ENCODE measurements at places on chromosomes 7 and 10.

DNA sequence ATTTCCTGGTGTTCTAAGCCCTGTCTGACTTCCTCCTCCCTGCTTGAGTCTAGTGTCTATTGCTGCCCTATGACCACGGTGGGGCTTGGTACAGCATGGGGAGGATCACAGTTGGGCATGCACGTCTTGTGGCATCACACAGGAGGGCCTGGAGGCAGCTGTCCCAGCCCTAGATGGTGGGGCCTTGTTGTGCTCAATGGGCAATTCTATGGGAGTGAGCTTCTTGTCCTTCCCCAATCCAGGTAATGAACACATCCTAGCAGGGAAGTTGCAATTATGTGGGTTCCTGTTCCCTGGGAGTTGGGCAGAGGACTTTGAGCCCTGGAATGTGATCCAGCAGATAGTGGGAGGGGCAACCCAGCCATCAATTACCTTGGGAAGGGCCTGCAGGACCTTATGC is 10.8 kb upstream of the FAM3C start:
- no peak for ATAC-seq

- ATAC-seq: no peak
Observed at GRCh38 chr7:30921540-30922401, 10.1 kb downstream of the AQP1 start.

DNA sequence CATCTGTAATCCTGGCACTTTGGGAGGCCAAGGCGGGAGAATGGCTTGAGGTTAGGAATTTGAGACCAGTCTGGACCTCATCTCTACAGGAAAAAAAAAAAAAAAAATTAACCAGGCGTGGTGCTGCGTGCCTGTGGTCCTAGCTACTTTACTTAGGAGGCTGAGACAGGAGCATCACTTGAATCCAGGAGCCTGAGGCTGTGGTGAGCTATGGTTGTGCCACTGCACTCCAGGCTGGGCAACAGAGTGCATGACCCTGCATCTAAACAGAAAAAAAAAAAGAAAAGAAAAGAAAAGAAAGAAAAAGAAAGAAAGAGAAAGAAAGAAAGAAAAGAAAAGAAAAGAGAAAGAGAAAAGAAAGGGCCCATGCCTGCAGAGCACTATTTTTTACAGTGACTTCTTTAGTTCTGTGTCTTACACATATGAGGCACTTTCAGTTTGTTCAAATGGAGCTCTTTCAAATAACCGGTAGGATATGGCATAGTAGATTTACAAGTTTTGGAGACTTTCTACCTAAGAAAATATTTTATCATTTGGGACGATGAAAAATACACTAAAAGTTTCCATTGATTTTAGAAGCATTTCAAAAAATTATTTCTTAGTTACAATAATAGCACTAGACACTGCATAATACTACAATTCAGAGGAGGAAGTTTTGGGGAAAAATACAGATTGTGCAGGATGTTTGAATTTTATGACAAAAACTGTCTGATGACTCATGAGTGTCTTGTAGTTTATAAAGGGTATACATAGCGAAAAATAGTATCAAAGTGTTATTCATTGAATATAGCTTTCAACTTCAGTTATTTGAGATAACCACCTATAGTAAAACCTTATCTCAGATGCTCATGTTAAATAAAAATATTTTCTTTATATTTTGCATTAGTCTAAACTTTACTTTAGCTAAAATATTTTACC is 75.9 kb downstream of the MDFIC start:
- no peak for ATAC-seq

DNA sequence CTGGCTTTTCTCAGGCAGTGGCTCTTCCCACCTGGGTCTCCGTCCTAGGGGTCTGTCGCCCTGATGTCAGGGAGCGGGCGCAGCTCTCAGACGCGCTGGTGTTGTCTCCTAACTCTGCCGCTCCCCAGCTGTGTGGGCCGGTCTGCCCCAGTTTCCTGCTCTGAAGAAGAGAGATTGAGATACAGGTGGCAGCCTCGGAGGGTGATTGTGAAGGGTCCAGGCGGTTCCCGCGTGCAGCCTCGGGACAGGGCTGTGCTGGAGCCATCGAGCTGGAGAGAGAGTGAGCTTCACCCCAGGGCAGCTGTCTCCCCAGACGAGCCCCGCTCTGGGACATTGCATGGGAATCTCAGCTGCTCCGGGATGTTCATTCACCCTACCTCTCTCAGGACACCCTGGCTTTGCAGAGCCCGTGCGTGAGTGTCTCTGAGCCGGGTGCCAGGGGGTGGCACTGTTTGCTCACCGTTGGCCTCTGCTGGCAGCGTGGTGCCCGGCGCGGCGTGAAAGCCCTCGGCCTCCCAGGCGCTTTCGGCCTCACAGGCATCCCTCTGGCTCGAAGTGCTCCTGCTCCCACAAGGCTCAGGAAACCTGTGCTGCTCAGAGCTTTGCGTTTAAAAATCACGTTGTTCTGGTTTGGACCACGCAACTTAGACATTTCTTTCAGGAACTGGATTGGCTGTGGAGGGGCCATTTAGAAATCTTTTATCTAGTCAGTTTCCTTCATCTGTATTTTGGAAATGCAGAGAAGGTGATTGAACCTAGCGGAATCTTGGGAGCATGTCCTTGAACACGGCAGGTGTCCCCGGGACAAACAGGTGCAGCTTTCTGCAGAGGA is 33.8 kb upstream of the ZFAND2A start:
- ATAC-seq: peak; percentile 83

GRCh38 chr10:14548474-14548873 is 217.8 kb upstream of the FRMD4A start:
- no peak for ATAC-seq

- ATAC-seq: no peak
Observed at GRCh38 chr7:55252386-55252785, 112.8 kb upstream of the LANCL2 start.

DNA sequence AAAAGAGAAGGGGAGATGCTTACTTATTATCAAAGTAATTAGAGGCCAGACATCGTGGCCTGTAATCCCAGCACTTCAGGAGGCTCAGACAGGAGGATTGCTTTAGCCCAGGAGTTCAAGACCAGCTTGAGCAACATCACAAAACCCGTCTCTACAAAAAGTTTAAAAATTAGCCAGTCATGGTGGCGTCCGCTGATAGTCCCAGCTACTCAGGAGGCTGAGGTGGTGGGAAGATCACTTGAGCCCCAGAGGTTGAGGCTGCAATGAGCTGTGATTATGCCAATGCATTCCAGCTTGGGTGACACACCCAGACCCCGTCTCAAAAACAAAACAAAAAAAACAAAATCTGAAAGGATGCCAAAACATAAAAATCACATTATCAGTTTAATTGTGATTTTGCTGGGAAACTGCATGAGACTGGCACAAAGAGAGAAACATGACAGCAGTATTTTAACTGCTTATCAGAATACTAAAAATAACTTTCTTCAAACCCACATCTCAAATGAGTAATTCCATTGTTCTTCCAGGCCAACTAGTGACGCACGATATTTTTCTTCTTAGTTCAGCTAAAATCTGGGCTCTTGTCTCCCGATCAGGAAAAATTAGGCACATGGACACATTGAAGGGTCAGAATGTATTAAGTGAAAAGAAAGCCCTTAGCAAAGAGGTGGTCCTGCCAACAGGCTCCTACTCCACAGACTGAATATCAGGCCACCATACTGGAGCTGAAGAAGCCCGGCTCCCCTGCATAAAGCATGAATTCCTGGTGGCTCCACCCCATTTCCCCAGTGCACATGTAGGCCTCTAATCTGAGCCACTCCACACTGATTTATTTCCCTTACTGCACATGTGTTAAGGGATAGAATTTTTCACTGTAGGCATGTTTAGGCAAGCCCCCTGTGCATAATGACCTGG is 9.6 kb upstream of the CCM2 start:
- no peak for ATAC-seq

GRCh38 chr7:4830176-4830575 is 31.7 kb downstream of the PAPOLB start:
- peak; percentile 46 for ATAC-seq

DNA sequence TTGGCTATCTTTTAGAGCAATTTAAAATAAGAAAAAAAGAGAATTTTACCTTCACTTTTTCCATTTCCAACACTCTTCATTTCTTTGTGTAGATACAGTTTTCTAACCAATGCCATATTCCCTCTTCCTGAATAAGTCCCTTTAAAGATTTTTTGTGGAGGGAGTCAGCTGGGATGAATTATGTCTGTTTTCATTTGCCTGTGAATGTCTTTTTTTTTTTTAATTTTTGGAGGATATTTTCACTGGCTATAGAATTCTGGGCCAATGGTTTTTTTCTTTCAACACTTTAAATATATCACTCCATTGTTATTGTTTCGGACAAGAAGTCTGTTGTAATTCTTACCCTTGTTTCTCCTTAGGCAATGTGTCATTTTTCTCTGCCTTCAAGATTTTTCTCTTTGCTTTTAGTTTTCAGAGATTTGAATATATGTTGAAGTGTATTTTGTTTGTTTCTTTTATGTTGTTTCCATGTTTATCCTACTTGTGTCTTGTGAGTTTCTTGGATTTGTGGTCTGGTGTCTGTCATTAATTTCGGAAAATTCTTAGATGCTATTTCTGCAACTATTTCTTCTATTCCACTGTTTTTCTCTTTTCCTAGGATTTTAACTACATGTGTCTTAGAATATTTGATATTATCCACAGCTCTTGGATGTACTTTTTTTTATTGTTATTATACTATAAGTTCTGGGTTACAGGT is 20.0 kb upstream of the CXCL12 start:
- no peak for ATAC-seq

GRCh38 chr10:17081431-17081830 is 48.2 kb downstream of the CUBN start:
- ATAC-seq: no peak

DNA sequence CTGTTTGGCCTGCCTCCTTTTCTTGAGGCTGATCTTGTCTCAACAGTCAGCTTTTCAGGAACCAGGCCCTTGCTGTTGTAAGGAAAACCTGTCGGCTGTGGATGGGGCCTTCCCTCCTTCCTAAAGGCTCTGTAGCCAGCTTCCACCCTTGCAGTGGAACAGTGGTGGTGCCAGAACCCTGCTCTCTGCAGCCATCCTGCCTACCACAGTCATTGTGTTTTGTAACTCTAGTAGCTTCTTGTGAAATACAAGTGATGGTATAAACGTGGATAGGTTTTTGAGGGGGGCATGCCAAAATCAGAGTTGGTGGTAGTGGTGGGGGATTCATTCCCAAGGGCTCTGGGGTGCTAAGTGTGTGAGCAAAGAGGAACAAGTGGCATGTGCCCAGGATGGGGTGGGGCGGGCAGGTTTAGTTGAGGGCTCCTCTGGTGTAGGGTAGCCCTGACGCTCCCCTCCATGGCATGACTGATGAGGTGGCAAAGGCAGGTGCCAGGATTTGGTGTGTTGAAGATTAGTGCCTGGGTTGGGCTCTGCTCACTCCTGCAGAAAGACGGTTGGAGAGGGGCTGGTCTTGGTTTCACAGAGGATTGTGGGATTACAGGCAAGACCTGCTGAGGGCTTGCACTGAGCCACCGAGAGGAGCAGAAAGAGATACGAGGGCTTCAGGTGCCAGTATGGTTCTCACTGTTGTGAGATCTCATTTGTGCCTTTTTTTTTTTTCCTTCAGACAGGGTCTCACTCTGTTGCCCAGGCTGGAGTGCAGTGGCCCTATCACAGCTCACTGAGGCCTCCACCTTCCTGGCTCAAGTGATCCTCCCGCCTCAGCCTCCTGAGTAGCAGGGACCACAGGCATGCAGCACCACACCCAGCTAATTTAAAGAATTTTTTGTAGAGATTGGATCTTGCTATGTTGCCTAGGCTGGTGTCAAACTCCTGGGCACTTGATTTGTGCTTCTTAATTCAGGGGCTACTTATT is 7.4 kb downstream of the TSPAN14 start:
- ATAC-seq: peak; percentile 80

DNA sequence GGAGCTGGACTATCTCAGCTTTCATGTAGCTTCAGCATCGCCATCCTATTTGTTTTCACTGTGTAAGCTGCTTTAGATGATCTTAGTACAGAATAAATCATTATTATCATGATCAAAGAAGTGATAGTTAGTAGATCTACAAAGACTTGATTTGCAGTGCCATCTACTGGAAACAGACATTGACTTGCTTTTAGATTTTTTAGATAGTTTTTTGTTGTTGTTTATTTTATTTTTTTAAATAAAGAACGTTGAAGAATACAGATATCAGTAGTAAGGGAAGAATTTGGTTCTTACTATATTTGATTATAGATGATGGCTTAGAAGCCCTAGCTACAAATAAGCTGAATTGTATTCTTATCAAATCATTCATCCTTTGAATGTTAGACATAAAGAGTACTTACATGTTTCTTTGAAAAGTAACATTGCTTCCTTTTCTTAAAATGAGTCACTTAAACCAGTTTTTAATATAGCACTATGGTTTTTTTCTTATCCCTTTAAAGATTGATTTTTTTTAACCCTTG is 6.3 kb upstream of the SFMBT2 start:
- no peak for ATAC-seq
